ENCODE measurements at places on chromosomes 16 and 17.

DNA sequence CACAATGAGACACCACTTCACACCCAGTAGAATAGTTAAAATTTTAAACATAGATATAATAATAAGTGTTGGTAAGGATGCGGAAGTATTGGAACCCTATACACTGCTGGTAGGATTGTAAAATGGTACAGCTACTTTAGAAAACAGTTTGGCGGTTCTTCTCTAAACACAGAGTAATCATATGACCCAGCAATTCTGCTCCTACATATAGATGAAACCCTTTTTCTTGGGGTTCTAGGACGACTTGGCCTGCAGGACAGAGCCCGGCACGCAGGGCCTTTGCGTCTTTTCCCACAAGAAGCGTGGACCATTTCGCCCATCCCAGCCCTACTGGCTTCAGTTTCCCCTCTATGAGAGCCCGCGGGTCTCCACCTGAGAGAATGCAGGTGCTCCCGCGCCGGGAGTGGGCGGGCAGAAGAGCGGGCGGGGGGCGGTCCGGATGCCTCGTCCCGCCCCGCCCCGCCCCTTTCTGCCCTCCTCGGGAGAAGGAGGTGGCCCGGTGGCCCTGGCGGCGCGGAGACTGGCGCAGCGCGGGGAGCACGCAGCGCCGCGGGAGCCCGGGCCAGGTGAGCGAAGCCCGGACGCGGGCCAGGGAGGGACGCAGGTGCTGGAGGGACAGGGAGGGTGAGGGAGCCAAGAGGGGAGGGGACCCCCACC lies at the start of gene SDR42E2:
Gene SDR42E2, plus strand, starts transcription at position 508 of the 657 bp plus-strand sequence. CDS start 3,077 bp downstream, outside the sequence.
- DNase-seq: peak; percentile 51

- DNase-seq: no peak
These were observed 25.0 kb downstream of the MAP3K3 start for GRCh38 chr17:63647065-63647725.

- no peak for DNase-seq
These were observed 51.2 kb downstream of the SNX29 start for GRCh38 chr16:12027558-12028287.

DNA sequence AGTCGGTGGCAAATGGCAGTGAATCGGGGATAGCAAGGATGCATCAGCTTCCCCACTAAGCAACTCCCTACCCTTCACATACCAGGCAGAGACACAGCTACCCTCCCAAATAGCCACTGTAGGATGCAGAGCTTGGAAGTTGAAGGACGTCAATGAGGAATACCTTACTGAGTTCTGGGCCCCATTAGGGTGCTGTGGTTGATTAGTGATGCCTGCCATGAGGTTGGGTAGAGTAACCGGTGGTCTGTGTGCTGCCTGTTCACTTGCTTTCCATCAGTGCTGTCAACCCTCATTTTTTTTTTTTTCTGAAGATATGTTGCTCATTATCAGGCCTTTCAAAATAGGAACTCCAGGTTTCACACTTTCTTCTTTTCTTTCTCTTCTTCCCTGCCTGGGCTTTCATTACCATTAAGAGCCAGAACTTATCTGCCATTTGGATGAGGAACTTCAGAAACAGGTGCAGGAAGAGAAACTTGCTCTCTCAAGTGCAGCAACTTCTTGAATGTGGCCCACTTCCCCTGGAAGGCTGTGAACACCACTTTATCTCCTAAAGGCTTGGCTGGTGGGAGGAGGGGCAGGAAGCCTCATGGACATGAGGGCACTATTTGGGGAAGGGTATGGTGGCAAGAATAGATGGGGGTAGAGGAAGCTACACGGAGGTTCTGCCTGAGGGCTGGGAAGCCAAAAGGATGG lies 183.5 kb downstream of the NTN1 start:
- DNase-seq: no peak

DNA sequence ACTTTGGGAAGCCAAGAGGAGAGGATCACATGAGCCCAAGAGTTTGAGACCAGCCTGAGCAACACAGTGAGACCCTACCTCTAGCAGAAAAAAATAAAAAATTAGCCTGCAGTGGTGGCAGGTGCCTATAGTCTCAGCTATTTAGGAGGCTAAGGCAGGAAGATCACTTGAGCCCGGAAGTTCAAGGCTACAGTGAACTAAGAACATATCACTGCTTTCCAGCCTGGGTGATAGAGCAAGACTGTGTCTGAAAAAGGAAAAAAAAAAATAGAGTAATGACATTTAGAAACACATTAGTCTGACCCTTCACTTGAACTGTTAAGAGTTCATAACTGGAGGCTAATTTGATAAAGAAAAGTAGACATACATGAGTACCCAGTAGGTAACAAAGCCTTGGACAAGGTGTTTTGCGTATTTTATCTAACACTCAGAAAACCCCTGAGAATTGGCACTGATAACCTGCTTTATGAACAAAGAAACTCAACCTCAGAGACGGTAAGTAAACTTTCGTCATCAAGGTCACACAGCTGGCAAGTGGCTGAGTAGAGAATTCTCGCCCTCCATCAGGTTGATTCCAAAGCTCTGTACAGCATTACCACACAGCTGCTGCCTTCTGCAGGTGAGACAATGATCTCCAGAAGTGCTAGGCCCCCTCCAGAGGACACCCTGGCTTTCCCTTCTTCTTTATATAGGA lies 101.1 kb downstream of the SMG6 start:
- no peak for DNase-seq

- DNase-seq: peak; percentile 61
These were observed at the start of gene MT1H for GRCh38 chr16:56669005-56669839. MT1H (plus strand) TSS chr16:56669814; CDS start chr16:56669885, 71 bp downstream.

GRCh38 chr16:3171855-3172593 lies 16.0 kb upstream of the OR1F1 start:
- peak; percentile 84 for DNase-seq

DNA sequence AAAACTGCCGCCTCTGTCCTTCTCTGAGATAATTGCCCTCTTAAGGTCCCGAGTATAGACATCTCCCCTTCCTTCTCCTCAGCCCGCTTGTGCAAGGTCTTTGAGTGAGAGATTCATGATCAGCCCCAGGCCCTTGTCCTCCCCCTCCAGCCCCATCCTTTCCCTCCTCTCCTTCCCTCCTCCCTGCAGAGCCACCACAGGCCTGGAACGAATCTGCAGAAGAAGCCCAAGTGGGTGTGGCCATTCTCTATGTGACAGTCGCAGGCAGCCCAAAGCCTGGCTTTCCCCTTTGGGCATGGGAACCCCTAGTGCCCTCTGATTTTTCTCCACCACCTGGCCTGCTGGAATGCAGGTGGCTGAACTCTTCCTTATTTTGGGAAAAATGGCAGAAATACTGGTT lies 7.2 kb upstream of the NDRG4 start:
- DNase-seq: no peak

DNA sequence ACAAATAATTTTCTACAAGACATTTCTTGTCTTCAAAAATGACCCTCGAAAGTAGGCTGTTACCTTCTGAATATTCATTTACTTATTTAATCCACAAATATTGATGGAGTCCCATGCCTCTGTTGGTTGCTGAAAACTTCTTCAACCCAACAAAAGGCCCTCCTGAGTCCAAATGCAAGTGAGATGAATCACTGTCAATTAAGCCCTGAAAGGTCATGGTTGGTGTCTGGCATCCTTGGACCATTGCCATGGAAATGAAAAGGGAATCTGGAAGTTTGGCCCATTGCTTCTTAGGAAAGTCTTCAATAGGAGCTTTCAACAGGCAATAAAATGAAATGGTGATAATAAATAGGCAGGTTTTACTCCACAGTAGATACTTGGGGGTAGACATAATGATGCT lies 364.7 kb upstream of the DYNLRB2 start:
- DNase-seq: no peak

DNA sequence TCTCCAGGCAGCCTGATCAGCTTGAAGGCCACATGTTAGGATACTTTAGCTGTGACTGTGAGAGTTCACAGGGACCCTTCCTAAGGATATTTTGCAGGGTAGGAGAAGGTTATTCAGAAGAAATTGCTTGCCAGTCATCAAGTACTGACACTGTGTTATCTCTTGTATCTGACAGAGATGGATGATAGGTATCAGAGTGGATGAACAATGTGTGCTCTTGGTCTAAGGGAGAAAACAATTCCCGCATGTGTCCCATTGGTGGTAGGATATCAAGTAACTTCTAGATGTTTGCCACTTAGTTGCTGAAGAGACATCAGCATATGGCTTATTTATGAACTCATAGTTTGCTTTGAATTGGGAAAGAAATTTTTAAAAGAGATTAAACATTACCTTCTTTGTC lies 219.3 kb downstream of the SPECC1 start:
- DNase-seq: no peak

GRCh38 chr17:74457820-74458166 lies 8.6 kb upstream of the CD300A start:
- no peak for DNase-seq

GRCh38 chr16:48291754-48292153 lies 44.4 kb upstream of the ABCC11 start:
- DNase-seq: no peak

DNA sequence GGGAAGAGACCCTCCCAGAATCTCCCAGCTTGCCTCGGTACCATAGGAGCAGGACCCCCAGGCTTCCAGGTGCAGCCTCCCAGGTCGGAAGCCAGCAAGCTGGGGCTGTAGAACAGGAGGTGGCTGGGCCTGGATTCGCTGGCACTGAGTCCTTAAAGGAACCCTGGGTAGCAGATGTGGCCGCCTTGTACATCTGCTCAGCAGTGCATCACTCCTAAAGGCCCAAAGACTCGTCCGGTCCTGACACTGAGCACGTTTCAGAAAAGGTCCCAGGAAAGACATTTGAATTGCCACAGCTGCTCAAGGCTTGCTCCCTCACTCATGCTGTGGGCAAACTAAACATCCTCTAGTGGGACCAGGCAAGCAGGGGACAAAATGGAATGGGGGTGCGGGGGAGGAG lies 172.8 kb downstream of the RAB11FIP4 start:
- DNase-seq: no peak

GRCh38 chr16:3807425-3808123 lies 72.9 kb downstream of the CREBBP start:
- DNase-seq: no peak

- DNase-seq: no peak
These were observed 22.8 kb downstream of the NUP85 start for GRCh38 chr17:75228305-75228704.

DNA sequence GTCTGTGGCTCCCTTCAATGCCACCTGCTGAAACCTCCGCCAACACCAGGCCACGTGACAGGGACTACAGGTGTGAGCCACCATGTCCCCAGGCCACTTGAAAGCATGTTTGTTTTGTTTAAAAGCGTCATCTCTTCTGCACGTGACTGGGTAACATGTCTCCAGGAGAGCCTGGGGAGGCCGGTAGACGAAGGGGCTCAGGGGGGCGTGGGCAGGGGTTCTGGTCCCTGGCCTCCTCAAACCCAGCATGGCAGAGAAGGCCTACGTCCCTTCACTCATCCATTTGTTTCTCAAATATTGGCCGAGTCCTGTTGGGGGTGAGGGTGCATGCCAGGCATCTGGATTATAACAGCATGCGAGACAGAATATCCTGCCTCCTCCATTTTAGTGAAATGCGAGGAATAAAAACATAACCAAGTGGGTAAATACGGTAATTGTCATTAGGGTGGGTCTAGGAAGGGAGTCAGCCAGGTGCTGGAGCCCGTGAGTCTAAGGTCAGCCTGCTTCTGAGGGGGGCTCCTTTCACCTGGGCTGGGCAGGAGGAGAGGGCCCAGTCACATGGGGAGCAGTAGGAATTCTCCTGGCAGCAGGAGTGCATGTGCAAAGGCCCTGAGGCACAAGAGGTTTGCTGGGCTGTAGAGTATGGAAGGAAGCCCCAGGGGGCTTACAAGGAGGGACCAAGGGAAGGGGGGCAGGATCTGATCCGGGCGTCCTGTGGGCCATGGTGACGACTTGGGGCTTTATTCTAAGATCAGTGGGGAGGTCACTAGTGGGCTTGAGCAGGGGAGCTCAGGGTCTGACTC lies 26.8 kb upstream of the CIBAR2 start:
- no peak for DNase-seq

- DNase-seq: peak; percentile 62
These were observed 314.5 kb downstream of the SEC14L1 start for GRCh38 chr17:77455111-77455890.

GRCh38 chr17:3048727-3049471 lies 14.5 kb downstream of the OR1D5 start:
- DNase-seq: peak; percentile 96

DNA sequence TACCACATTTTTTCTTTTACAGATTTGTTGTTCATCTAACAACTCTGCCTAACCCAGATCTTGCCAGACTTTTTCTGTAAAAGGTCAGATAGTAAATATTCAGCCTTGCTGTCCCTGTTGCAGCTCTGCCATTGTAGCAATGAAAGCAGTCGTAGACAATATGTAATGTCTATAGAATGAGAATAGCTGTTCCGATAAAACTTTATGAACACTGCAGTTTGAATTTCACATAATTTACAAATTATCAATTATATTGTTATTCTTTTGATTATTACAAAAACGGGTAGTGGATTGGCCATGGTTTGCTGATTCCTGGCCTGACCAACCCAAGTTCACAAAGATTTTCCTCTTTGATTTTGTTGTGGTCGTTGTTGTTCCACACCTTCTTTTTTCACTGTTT lies 2.9 kb downstream of the LRRC37B start:
- no peak for DNase-seq

- peak; percentile 56 for DNase-seq
These were observed at the start of gene ITGB4 for GRCh38 chr17:75720656-75721462. ITGB4 (plus strand) TSS chr17:75721459; CDS start chr17:75724704, 3,245 bp downstream.

- no peak for DNase-seq
These were observed 2.1 kb upstream of the ZNF652 start for GRCh38 chr17:49364119-49364518.

DNA sequence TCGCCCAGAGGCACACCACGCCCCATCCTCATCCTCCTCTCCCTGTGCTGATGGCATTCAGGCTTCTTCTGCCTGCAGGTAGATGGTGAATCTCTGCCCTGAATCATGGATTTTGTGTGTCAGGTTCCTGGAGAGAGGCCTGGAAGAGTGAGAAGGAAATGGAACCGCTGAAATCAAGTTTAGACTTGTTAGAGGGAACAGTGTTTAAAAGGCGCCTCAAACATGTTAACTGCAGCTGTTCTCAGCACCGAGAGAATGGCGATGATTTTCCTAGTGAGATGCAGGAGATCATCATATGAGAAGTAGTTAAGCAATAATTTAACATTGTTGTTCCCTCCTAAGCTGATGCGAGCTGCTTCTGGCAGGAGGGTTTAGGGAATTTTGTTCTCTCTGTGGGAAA lies 744.4 kb upstream of the EEF2KMT start:
- no peak for DNase-seq

DNA sequence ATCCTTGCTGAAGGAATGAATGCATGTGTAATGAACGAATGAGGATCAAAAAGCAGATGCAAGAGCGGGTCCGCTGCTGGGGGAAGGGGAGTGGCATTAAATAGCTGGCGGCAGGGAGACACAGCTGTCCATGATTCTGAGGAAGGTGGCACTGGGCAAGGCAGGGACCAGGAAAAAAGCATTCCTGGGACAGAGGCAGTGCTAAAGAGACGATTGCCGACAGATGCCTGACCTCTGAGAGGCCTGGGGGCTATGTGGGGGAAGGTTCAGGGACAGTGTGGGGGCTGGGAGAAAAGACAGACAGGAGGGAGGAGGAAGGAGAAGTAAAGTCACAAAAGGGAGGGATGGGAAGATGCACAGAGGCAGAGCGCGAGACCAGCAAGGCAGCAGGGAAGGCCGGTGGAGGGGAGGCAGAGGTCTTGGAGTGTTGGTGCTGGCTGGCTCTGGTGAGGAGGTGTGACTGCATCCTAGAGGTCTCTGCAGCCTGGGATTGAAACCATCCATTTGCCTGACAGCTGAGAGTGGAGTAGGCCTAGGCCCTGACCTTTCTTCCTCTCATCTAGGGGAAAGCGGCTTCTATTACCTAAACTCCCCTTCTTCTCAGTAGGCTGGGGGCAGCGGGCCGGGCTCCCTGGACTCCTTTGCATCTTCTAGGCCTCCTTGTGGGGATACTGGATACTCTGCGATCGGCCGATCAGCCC lies 109.9 kb downstream of the SDK2 start:
- no peak for DNase-seq

Measured in activated CD4-positive, alpha-beta T cell treated with anti-CD3 and anti-CD28 coated beads for 48 hours (primary cell).